ENCODE measurements at places on chromosomes 2 and 18. TPM values are rescaled to one million over a fixed set of nuclear protein-coding genes. Genes with fewer than 3 reads are reported as not detected.

- H3K27me3 ChIP-seq: peaks cover 10% of the 10 kb centered on the region
- no peaks in the 10 kb centered on the region for H3K4me1 ChIP-seq
- H3K27ac ChIP-seq: no peak overlapping the region
- H3K4me3 ChIP-seq: no peak overlapping the region
Measured at GRCh38 chr2:167335541-167335992, 447.3 kb downstream of the XIRP2 start.

GRCh38 chr2:172426635-172427255 is 641 bp upstream of the ITGA6 start:
- H3K4me3 ChIP-seq: peak overlapping the region; percentile 76
- H3K36me3 ChIP-seq: no peaks in the 10 kb centered on the region
- peaks cover 4% of the 10 kb centered on the region for H3K27me3 ChIP-seq
- peak overlapping the region; percentile 80 for H3K27ac ChIP-seq
- H3K4me1 ChIP-seq: peaks cover 22% of the 10 kb centered on the region

GRCh38 chr2:26801796-26802195 is 15.9 kb downstream of the CENPA start:
- no peaks in the 10 kb centered on the region for H3K36me3 ChIP-seq
- no peak overlapping the region for H3K27ac ChIP-seq
- no peak overlapping the region for H3K4me3 ChIP-seq

- H3K4me1 ChIP-seq: peaks cover 11% of the 10 kb centered on the region
- H3K27me3 ChIP-seq: no peaks in the 10 kb centered on the region
- no peak overlapping the region for H3K27ac ChIP-seq
Measured at GRCh38 chr2:219851801-219852481, 224.5 kb downstream of the SLC4A3 start.

GRCh38 chr2:8310557-8311455 is 371.1 kb upstream of the ID2 start:
- no peak overlapping the region for H3K4me3 ChIP-seq
- H3K36me3 ChIP-seq: no peaks in the 10 kb centered on the region
- no peaks in the 10 kb centered on the region for H3K27me3 ChIP-seq
- H3K4me1 ChIP-seq: peaks cover 15% of the 10 kb centered on the region

- no peak for DNase-seq
- no peaks in the 10 kb centered on the region for H3K36me3 ChIP-seq
- H3K27ac ChIP-seq: no peak overlapping the region
- H3K27me3 ChIP-seq: no peaks in the 10 kb centered on the region
Measured at GRCh38 chr18:66193938-66194337, 410.0 kb downstream of the CDH19 start.

DNA sequence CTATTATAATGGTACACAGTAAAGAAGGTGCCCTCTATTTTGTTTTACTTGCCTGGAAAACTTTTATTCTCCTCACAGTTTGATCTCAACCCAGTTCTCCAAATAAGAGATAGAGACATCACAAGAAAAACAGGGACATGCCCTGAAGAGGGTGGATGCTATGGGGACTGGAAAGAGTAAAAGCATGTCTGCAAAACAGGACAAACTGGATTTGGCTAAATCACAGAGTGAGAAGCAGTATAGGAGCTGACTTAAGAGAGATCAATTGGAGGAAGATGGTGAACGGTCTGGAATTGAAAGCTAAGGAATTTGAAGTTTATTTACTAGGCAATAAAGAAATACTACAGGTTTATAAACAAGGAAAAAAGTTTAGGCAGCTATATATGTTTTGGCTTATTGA is 33.0 kb downstream of the SP140L start:
- peaks cover 8% of the 10 kb centered on the region for H3K36me3 ChIP-seq
- H3K4me1 ChIP-seq: no peaks in the 10 kb centered on the region
- no peak for DNase-seq
- H3K4me3 ChIP-seq: no peak overlapping the region
- H3K27me3 ChIP-seq: no peaks in the 10 kb centered on the region

- peak overlapping the region; percentile 97 for H3K4me3 ChIP-seq
- H3K36me3 ChIP-seq: peaks cover 8% of the 10 kb centered on the region
- H3K27ac ChIP-seq: peak overlapping the region; percentile 96
- H3K4me1 ChIP-seq: peaks cover 19% of the 10 kb centered on the region
- H3K27me3 ChIP-seq: no peaks in the 10 kb centered on the region
Measured at GRCh38 chr2:174485788-174486562, 854 bp downstream of the GPR155 start.

GRCh38 chr2:84257831-84258230 is 201.2 kb downstream of the SUCLG1 start:
- no peak overlapping the region for H3K27ac ChIP-seq
- H3K27me3 ChIP-seq: no peaks in the 10 kb centered on the region
- H3K4me3 ChIP-seq: no peak overlapping the region

GRCh38 chr2:121153516-121153915 is 131.5 kb downstream of the TFCP2L1 start:
- H3K36me3 ChIP-seq: no peaks in the 10 kb centered on the region
- H3K4me3 ChIP-seq: no peak overlapping the region
- no peaks in the 10 kb centered on the region for H3K4me1 ChIP-seq
- DNase-seq: no peak
- no peak overlapping the region for H3K27ac ChIP-seq
- no peaks in the 10 kb centered on the region for H3K27me3 ChIP-seq

DNA sequence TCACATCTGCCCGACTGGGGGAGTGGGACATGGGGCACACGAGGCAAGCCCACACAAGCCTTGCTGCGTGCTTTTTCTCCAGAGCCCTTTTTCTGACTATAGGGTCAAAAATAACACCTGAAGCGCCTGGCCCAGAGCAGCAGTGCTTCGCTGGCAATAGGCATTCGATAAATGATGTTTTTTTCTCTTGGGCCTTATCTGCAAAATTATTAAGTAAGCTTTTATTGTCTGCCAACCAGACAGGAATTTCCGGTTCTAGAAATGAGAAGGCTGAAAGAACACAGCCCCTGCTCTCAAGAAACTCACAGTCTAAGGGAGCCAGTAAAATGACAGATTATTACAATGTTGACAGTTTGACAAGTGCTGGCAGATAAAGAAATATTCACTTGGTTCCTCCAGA is 2.7 kb upstream of the TMBIM1 start:
- no peaks in the 10 kb centered on the region for H3K27me3 ChIP-seq
- peaks cover 27% of the 10 kb centered on the region for H3K4me1 ChIP-seq
- H3K4me3 ChIP-seq: no peak overlapping the region
- H3K36me3 ChIP-seq: no peaks in the 10 kb centered on the region

- H3K36me3 ChIP-seq: no peaks in the 10 kb centered on the region
- no peak for DNase-seq
- H3K27ac ChIP-seq: peak overlapping the region; percentile 36
- no peaks in the 10 kb centered on the region for H3K27me3 ChIP-seq
- H3K4me1 ChIP-seq: peaks cover 48% of the 10 kb centered on the region
Measured at GRCh38 chr2:40370007-40370395, 81.9 kb downstream of the SLC8A1 start.

- DNase-seq: no peak
- no peak overlapping the region for H3K27ac ChIP-seq
- no peak overlapping the region for H3K4me3 ChIP-seq
- H3K27me3 ChIP-seq: no peaks in the 10 kb centered on the region
- H3K36me3 ChIP-seq: no peaks in the 10 kb centered on the region
- H3K4me1 ChIP-seq: no peaks in the 10 kb centered on the region
Measured at GRCh38 chr2:65842104-65842503, 409.7 kb upstream of the SPRED2 start.

DNA sequence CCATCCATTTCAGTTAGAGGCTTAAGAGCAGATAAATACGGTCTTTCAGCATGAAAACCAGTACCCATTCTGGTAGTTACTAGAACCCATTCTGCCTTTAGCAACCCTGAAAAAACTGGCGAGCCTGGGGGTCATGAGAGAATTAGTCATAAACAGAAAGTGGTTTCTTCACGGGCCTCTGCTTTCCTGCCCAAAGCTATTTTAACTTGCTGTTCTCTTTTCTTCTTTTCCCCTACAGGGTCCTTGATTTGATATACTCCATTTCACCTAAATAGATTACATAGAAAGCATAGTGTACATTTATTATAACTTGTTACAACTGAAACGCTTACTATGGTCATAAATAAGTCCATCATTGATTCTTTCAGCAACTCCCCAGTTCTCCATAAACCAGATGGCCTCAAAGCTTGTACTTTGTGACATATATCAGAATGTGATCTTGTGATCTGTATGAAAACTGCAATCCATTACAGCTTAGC is 48.3 kb downstream of the WDFY1 start:
- no peaks in the 10 kb centered on the region for H3K4me1 ChIP-seq
- no peaks in the 10 kb centered on the region for H3K27me3 ChIP-seq
- no peak for DNase-seq
- H3K36me3 ChIP-seq: peaks cover 66% of the 10 kb centered on the region
- H3K4me3 ChIP-seq: no peak overlapping the region

GRCh38 chr2:31078579-31079105 is 59.6 kb downstream of the GALNT14 start:
- no peak overlapping the region for H3K4me3 ChIP-seq
- DNase-seq: no peak
- no peaks in the 10 kb centered on the region for H3K36me3 ChIP-seq
- H3K27me3 ChIP-seq: peaks cover 20% of the 10 kb centered on the region
- H3K27ac ChIP-seq: no peak overlapping the region

- no peaks in the 10 kb centered on the region for H3K36me3 ChIP-seq
- DNase-seq: no peak
Measured at GRCh38 chr2:220521551-220521950, 894.1 kb downstream of the SLC4A3 start.

DNA sequence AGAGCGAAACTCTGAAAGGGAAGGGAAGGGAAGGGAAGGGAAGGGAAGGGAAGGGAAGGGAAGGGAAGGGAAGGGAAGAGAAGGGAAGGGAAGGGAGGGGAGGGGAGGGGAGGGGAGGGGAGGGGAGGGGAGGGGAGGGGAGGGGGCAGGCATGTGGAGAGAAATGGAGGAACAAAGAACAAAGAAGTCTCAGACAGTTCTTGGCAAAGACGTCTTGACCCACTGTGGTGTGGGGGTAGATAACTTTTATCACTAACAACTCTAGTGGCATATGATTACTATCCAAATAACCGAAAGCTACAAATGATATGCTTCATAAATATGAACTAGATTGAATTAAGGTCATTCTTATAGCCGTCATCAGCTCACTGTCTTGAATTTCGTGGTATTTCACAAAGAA is 3.2 kb downstream of the UPP2 start:
- H3K4me1 ChIP-seq: no peaks in the 10 kb centered on the region
- H3K4me3 ChIP-seq: no peak overlapping the region
- no peak for DNase-seq
- no peaks in the 10 kb centered on the region for H3K27me3 ChIP-seq
- no peak overlapping the region for H3K27ac ChIP-seq

DNA sequence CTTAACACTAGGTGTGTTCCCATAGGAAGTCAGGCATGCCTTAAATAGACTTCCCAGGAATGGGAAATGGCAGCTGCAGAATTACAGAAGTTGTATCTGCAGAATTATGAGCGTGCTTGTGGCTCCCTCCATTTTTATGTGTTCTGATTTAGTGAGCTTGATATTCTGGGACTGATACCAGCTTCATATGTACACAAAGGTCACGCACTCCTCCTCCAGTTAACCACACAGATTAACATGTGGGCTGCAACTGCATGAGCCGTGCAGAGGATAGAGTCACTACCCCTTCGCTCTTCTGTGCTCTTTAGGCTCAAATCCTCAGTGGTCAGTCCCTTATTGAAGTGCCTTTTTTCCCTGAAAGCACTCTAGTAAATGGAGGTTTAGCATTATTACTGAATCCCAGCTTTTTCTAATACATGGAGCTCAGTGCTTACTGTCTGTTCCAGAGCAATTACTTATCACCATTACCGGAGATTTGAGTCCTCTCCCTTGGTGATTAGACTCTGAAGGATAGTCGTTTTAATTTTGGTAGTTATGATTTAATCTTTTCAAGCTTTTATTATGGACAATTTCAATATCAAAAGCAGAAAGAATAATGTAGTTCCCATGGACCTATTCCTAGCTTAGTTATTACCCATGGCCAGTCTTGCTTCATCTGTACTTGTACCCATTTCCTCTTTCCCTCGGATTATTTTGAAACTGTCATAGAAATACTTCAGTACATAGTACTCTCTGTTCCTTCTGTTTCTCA is 238.3 kb downstream of the PRKCE start:
- peaks cover 80% of the 10 kb centered on the region for H3K4me1 ChIP-seq
- no peaks in the 10 kb centered on the region for H3K27me3 ChIP-seq
- H3K4me3 ChIP-seq: no peak overlapping the region
- DNase-seq: no peak

DNA sequence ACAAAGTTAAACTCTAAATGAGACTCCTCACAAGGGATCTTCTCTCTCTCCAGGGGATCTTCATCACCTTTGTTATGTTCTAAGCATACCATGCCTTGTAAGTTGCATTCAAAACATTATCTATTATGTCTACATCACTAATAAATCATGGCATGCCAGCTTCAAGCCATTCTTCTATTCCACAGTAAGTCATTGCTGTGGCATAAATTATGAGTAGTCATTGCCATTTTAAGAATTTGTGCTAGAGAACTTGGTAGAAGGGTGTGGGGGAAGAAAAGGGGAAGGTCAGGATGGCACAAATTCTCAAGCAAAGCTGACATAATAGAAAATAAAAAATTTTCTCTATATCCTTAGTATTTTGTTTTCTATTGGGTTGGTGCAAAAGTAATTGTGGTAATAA is 33.5 kb downstream of the BARD1 start:
- H3K27ac ChIP-seq: no peak overlapping the region
- H3K4me1 ChIP-seq: no peaks in the 10 kb centered on the region

DNA sequence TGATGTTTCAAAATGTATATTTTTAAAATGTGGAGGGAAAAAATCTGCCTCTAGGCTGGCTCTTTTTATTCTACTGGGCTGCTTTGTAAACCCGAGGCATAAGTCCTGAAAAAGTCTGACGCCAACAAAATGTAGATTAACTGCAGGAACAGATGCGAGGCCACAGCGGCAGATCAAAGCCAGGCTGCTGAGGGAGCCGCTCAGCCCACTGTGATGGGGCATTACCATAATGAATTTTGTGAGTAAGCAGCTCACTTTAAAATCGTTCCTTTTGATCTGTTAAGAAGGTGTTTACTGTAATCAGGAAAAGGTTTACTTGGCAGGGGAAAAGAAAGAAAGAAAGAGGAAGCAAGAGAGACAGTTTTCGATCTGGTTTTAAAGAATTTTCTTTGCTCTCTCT is 269.0 kb downstream of the ICOS start:
- DNase-seq: no peak
- H3K36me3 ChIP-seq: no peaks in the 10 kb centered on the region
- H3K27ac ChIP-seq: no peak overlapping the region
- H3K4me3 ChIP-seq: no peak overlapping the region

SULT1C4 gene
- 4.3 TPM for total RNA-seq

TFCP2L1 gene
- 0.39 TPM for total RNA-seq

CCDC121 gene
- total RNA-seq: 5.3 TPM

VWC2L gene
- 0.11 TPM for total RNA-seq

CD8A gene
- 1.2 TPM for total RNA-seq

ZSWIM2 gene
- total RNA-seq: not detected

MROH2A gene
- not detected for total RNA-seq

EEF1B2 gene
- 219 TPM for total RNA-seq

ACOXL gene
- total RNA-seq: not detected
